ENCODE measurements at places on chromosomes 11 and 22.

DNA sequence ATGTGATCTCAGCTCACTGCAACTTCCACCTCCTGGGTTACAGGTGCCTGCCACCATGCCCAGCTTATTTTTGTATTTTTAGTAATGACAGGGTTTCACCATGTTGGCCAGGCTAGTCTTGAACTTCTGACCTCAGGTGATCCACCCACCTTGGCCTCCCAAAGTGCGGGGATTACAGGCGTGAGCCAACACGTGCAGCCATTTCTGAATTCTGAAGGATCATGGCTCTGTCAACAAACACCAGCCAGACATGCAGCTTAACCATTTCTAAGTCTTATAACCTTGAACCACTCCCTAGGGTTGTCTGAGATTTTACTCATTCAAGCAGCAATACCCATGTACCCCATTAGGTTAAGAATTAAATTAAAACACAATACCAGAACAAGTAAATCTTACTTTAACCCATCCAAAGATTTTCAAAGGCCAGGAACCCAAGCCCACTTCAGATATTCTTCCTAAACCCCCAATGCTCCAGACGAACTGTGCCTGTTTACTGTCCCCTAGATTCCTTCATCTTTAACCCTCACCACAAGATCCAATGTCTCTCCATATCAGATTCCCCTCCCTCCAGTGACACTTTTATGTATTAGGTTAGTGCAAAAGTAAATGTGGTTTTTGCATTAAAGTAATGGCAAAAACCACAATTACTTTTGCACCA is 4.0 kb downstream of the RPS13 start:
- DNase-seq = no peak

DNA sequence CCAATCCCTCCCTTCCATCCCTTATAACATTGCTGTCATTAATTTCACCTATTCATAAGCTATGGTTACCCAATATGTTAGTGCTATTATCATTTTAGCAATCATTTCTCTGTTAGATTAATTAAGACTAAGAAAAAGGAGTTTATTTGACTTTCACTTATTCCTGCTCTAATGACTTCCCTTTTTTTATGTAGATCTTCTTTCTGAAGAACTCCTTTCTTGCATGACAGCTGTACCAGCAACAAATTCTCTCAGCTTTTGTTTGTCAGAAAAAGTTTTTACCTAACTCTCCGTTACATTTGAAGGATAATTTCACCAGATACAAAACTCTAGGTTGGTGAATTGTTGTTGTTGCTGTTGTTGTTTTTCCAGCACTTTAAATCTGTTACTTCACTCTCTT is 28.6 kb upstream of the OR8B8 start:
- DNase-seq = no peak

GRCh38 chr11:71472357-71472885 is 19.4 kb downstream of the NADSYN1 start:
- no peak for DNase-seq

DNA sequence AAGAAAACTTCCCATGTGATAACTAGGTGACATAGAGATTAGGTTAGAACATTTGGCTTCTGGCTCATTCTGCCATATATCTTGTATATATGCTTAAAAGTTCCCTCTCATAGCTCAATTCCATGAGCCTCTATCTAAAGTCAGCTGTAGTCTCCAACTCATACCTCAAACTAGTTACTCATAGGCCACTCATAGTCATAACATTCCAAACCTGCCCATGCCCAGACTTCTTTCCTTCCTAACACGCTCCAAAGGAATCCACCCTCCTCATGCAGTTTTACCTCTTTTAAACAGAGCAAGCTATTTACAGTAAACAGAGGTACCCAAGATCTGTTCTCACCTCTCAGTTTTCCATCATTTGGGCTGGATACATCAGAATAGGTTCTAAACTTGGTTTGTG is 39.4 kb downstream of the GLYATL2 start:
- DNase-seq = no peak

GRCh38 chr22:49087716-49088601 is 739.7 kb downstream of the BRD1 start:
- DNase-seq = no peak

DNA sequence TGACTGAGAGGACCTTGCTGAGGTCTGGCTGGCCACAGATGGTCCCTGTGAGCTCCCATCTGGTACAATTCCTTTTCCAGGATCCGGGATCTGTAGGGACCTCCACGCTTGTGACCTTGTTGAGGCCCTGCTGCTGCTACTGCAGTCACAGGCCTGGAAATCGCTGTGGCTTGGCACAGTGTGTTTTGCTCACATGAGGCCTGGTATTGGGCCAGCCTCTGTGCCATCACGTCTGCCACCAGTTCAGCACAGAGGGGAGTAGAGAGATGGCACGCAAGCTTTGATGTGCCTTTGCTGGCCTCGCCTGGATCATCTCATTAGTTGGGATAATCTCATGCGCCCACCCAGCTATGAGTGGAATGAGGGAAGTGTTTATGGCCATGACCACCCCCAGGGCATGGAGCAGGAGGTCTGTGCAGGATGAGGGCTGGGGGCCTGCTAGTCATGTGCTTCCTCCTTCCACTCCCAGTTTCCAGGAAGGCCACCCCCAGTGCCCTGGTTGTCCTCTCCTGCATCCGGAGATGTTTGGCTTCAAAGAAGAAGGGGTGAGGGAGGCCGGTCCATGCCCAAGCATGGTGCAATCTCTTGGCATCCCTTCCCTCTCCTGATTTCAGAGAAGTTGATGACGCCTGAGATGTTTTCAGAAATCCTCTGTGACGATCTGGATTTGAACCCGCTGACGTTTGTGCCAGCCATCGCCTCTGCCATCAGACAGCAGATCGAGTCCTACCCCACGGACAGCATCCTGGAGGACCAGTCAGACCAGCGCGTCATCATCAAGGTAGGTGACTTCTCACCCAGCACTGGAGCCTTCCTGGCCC is 22.4 kb downstream of the DERL3 start:
- no peak for DNase-seq
